ENCODE measurements at places on chromosomes 7 and 10. TPM values are rescaled to one million over a fixed set of nuclear protein-coding genes. Genes with fewer than 3 reads are reported as not detected.

Gene PRSS1
- not detected for total RNA-seq

DNA sequence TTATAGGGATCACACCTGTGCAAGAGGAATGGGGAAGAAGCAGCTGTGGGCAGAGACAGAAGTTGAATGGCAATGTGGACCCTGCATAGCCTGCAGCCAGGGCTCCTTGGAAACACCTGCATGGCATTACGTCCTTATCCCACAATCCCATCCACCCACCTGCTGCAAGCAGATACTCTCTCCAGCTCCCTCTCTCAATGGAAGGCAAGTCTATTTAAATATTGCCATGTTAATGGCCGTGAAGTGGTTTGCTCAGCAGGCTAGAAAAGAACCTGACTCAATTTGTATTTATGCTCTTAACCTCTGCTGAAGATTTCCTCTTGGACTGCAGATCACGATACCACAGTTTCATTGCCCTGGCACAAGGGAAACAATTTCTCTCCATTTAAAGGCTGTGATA lies 417.0 kb downstream of the TYW1 start:
- DNase-seq = no peak

DNA sequence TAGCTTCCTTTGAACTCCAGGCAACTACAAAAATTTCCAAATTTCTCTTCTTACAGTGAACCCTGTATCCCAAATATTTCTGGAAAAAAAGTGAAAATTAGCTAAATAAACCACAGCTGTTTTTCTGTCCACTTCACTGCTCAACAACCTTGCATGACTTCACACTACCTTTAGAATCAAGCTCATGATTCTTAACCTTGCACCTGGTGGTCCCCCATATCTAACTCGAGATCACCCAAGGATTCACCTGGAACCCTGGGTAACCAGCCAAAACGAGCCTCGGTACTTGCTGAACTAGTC lies 47.5 kb downstream of the PDLIM1 start:
- no peak for DNase-seq

GRCh38 chr10:81093056-81093455 lies 555.4 kb downstream of the SH2D4B start:
- no peak for DNase-seq

- peak; percentile 65 for DNase-seq
These were observed 45.7 kb upstream of the HSPA12A start for GRCh38 chr10:116787893-116788665.

GRCh38 chr7:116511552-116512519 lies 12.3 kb downstream of the CAV2 start:
- no peak for DNase-seq

GRCh38 chr10:81498011-81498551 lies 376.9 kb upstream of the NRG3 start:
- no peak for DNase-seq

DNA sequence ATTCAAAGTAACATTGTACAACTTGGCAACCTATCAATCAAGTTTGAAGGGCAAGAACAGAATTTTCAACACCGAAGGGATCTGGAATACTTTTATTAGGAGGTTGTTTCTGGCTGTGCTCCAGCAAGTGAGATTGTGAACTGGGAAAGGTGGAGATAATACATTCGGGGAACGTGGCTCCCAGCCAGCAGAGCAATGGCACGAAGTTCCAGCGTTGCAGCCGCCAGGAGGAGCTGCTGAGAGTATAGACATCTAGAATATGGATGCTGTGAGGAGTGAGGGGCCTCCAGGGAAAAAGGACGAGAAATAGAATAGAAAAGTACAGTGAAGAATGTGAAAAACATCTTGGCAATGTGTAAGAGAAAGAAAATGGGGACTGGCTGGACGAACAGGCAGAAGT lies 69.5 kb downstream of the TCERG1L start:
- no peak for DNase-seq

DNA sequence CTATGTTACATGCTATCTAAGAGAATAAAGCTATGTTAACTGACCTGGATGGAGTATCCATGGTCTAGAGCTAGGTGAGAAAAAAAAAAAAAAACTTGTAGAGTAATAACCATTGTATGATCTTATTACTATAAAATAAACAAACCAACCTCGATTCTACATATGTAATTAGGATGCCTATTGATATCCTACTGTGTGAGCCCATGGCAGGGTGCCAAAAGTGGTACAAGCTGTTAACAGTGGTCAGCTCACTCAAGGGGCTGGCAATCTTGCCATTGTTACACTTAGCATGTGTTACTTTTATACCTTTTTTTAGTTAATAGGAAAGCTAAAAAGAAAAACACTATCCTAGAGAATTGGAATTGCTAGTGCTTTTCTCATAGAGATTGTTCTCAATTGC lies 13.5 kb upstream of the IL6 start:
- no peak for DNase-seq

Gene TMEM236
- not detected for total RNA-seq

Gene TRIL
- total RNA-seq = not detected

DNA sequence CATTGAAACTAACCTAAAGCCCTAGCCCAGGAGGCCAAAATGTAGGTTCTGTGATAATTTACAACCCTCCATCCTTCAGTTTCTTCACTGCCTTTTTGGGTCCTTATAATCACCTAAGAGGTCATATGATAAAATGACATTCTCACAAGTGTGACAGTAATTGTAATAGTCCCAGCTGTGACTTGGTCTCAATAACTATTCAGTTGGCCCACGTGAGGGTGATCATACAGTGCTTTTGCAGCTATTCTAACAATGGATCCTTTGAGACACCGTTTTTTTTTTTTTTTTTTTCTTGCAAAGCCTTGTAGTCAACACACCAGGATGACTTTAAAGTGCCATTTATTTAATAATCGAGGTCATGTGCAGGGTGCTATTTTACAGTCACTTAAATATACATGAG lies 760.0 kb downstream of the PHTF2 start:
- no peak for DNase-seq

DNA sequence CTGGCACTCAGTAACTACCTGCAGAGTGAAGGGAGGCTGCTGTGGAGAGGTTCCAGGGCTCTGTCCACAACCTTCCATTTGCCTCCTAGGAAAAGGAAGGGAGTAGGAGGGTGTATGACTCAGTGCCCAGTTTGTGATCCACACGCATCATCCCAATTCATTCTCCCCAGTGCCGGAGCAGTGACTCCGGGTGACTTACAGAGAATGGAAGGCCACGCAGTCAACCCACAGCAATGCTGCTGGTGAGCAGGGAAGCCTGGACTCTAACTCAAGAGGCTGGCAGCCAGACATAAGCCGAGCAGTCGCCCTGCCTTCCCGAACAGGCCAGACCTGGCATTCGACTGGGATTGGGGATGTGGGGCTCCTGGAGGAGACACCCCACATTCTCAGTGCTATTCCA lies 139.9 kb downstream of the SH3PXD2A start:
- no peak for DNase-seq

Gene CRYGN
- not detected for total RNA-seq

DNA sequence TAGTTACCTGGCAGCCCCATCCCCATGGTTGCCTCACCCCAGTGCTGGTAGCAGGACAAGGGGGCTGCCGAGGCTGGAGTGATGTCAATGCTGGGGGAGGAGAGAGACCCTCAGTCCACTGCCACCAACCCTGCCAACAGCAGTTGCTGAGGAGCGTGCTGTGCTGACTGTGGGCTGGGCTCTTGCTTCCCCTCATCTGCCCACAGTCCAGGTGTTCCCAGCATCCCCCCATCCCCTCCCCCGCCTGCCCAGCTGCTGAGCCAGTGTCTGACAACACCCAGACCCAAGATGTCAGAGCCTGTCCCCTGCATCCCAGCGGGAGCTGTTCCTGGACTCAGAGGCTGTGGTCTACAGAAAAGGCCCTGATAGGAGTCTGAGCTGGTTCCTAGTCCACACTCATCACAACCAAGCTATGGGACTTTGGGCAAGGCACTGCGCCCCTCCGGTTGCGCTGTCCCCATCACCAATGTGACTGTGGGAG lies 14.6 kb upstream of the PSAP start:
- no peak for DNase-seq

DNA sequence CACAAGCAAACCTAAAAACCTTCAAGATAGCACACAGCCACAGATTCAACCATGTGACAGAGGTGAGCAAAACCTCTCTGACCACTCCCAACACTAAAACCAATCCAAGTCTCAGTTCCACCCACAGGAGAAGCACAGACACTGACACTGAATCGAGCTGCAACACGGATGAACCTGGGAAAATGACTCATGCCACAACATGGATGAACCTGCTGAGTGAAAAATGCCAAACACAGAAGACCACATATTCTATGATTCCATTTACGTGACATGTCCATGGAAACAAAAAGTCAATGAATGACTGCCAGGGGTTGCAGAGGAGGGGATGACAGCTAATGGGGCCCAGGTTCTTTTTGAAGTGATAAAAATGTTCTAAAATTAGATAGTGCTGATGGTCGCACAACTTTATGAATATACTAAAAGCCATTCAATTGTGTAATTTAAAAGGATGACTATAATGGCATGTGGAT lies 22.0 kb downstream of the CYTH3 start:
- DNase-seq = no peak

- no peak for DNase-seq
These were observed 588.8 kb downstream of the INHBA start for GRCh38 chr7:41114131-41114530.

GRCh38 chr7:81430150-81430549 lies 339.7 kb downstream of the HGF start:
- DNase-seq = no peak

Gene GATA3
- 293 TPM for total RNA-seq

Gene RNF148
- total RNA-seq = not detected

DNA sequence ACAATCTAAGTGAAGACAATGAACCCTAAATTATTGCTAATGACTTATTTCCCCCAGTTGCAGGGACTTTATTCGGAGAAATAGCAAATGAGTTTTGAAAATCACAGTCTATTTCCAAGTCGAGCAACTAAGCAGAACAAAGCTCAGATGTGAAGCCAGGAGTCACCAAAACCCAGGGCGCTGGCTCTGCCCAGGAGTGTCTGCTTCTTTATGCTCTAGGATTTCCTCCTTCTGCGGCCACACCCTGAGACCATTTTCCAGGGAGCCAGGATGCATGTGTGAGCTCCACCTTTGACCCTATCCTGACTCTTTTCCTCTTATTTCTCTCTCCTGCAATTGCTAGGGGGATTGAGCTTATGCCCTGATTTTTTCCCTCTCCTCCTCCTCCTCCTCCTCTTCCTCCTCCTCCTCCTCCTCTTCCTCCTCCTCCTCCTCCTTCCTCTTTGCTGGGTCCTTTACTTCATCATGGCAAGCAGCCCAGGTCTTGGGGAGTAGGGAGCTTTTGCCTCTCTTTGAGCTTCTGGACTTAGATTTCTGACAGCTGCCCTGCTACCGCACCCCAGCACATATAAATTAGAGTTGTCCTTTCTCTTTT lies 234.4 kb downstream of the ARL4A start:
- no peak for DNase-seq

DNA sequence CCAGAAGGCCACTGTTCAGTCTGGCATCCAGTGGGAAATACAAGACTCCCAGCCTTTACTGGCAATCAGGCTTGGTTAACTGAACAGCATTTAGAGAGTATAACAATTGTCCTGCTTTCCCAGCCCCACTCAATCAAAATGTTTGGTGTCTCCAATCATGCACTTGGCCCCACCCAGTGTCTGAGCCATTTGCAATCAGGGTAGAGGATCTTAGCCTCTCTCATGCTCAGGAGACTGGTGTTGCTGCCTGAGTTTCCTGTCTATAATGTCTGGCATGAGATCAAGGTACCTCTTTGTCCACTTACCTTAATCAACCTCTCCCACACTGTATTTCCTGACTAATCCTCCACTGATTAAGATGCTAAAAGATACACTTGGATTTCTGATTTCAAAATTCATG lies 290.2 kb upstream of the GHITM start:
- no peak for DNase-seq

Gene ENO4
- total RNA-seq = not detected

Gene LIPN
- total RNA-seq = not detected

Gene CDC14C
- total RNA-seq = not detected

DNA sequence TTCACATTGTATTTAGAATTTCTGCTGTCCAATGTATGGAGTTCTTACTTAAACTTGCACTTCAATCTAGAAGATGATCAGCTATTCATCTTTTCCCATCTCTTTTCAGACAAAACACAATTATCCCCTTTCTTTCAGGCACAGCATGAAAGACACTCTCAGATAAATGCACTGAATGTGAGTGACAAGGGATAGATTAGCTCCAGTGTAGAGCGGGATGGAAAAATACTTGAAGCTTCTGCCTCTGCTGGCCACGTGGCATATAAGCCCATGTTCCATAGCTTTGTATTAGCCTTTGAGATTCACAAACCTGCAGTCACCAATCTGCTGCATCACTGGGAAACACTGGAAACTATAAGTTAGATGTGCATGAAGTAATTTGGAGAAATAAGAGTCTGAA lies 162.2 kb upstream of the FAM3C start:
- no peak for DNase-seq

- DNase-seq = no peak
These were observed at the start of gene TACR2 for GRCh38 chr10:69416695-69417094. Gene TACR2 (minus strand): TSS chr10:69416918. CDS start chr10:69416323, 595 bp downstream.

Gene NRCAM
- 0.05 TPM for total RNA-seq

Gene ICA1
- 4.8 TPM for total RNA-seq

DNA sequence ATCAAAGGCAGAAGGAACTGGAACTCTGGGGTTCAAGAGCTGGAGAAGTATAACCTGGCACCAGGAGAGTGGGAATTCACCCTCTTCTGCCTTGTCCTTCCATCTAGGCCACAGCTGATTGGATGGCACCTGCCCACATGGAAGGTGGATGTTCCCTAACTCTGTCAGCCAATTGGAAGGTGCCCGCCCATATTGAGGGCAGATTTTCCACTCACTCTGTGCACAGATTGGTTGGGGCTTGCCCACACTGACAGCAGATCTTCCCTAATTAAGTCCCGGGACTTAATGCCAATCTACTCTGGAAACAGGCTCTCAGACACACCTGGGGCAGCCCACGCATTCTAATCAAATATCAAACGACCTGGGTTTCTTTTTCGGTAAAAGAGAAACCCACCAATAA lies 1142.3 kb upstream of the CELF2 start:
- DNase-seq = no peak

GRCh38 chr7:31811650-31812461 lies 124.8 kb downstream of the PPP1R17 start:
- no peak for DNase-seq

- no peak for DNase-seq
These were observed 117.9 kb downstream of the NPY start for GRCh38 chr7:24401628-24402593.

GRCh38 chr7:120441850-120442249 lies 168.9 kb downstream of the KCND2 start:
- no peak for DNase-seq

- DNase-seq = no peak
These were observed 670.6 kb downstream of the SUGCT start for GRCh38 chr7:40805361-40805760.

DNA sequence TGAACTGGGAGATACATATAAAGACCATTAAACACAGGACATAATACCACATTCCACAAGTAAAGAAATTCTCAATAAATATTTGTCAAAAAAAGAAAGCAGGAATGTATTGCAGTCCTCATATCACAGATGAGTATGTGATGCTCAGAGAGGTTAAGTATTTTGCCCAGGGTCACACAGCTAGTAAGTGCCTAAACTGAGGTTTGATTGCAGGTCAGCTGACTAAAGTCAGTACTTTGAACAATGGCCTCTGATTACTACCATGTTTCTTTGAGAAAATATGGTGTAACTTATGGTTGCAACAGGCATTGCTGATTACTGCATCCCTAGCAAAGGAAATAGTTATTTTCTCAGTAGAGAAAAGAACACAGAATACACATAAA lies 267.1 kb downstream of the ELMO1 start:
- DNase-seq = no peak

Gene MEOX2
- total RNA-seq = not detected
